Adipose tissue (tissue), 3 donors: ENCODE measurements at places on chromosomes 2 and 18. TPM values are rescaled to one million over a fixed set of nuclear protein-coding genes. Genes with fewer than 3 reads are reported as not detected.

The TCF23 gene
- 0.01 TPM for polyA plus RNA-seq

The THUMPD2 gene
- 4.8 TPM for polyA plus RNA-seq

The SERPINB11 gene
- not detected for polyA plus RNA-seq

The VAMP8 gene
- polyA plus RNA-seq = 67.7 TPM

The UGT1A10 gene
- polyA plus RNA-seq = not detected

The SCN1A gene
- polyA plus RNA-seq = not detected

The RETSAT gene
- 66.7 TPM for polyA plus RNA-seq

The GKN1 gene
- polyA plus RNA-seq = 4.8 TPM

The ZBTB7C gene
- 0.53 TPM for polyA plus RNA-seq

The UPP2 gene
- 0.22 TPM for polyA plus RNA-seq

The BMPR2 gene
- polyA plus RNA-seq = 17.7 TPM
